ENCODE measurements at places on chromosomes 3 and 15. TPM values are rescaled to one million over a fixed set of nuclear protein-coding genes. Genes with fewer than 3 reads are reported as not detected.

The PPP1R14D gene
- total RNA-seq: not detected

GRCh38 chr15:39799552-39800011, 16.9 kb upstream of the FSIP1 start:
- no peak for DNase-seq

- no peak for DNase-seq
Observed at GRCh38 chr3:140117096-140117526, 182.1 kb downstream of the CLSTN2 start.

DNA sequence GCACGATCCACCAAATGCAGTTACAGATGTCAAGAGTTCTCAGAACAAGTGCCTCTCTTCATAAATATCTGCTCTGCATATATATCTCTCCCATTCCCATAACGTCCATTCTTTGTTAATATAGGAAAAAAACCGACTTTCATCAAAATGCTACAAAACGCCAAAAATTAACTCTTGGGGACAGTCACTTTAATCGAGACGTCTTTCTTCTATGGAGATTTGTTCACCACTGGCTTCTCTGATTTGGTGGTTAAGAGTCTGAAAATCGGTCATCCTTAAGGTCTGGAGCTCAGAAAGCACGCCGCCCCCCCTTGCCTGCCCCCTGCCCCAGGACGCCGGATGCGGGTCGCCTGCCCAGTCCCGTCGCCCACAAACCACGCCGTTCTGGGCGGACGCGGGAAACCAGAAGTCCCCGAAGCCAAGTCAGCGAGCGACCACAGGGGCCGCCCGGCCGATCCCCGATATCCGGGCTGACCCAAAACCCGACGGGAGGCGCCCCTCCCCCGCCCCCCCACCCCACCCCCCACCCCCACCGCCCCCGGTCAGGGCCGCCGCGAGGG, 252.7 kb downstream of the TJP1 start:
- DNase-seq: no peak

The FHIT gene
- total RNA-seq: 26.8 TPM

DNA sequence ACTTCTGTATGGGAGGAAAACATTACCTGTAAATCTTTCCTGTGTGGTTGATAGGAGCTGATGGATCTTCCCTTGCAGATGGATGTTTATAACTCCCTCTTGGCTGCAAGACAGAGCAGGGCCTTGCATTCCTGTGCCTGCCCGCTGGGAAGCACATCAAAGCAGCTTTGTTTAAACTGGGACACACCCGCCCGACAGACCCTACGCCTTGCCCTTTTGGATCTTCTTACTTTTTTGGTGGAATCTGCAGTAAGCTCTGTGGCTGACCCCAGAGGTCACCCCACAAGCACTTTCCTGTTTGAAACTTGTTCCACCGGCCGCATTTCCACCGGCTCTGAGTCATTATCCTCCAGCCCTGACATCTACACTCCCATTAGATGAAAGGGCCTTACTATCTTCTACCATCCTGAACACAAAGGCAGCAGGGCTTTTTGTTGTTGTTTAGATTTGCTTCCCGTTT, 244.1 kb upstream of the STT3B start:
- DNase-seq: peak; percentile 20

The CD80 gene
- total RNA-seq: 0.40 TPM

GRCh38 chr3:13704174-13704573, 155.2 kb downstream of the FBLN2 start:
- no peak for DNase-seq

- DNase-seq: no peak
Observed at GRCh38 chr3:161305095-161305991, 66.0 kb downstream of the SPTSSB start.

The SLC22A13 gene
- total RNA-seq: not detected

The CISH gene
- total RNA-seq: 50.3 TPM

DNA sequence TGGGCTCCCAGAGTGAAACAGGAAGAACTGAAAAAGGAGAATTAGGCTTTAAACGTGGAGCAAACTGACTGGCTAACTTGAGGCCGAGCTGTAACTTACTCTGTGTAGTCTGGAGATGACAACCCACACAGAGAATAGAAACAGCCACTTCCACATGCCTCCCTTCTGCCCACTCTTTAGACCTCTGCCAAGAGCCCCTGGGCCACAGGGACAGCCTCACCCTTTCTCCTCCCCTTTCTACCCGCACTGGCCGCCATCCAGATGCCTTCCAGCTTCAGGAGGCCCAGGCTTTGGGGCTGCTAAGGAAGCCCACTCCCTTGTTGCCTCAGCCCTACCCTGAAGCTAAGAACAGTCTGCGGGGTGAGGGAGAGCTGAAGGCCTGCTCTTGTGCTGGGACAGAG, 6.8 kb downstream of the ARHGAP31 start:
- DNase-seq: no peak

GRCh38 chr15:70035051-70035718, 62.5 kb downstream of the TLE3 start:
- no peak for DNase-seq

The SOX14 gene
- not detected for total RNA-seq

- DNase-seq: no peak
Observed at GRCh38 chr15:52464040-52464439, 64.6 kb downstream of the MYO5A start.

The CATSPER2 gene
- total RNA-seq: 0.16 TPM

DNA sequence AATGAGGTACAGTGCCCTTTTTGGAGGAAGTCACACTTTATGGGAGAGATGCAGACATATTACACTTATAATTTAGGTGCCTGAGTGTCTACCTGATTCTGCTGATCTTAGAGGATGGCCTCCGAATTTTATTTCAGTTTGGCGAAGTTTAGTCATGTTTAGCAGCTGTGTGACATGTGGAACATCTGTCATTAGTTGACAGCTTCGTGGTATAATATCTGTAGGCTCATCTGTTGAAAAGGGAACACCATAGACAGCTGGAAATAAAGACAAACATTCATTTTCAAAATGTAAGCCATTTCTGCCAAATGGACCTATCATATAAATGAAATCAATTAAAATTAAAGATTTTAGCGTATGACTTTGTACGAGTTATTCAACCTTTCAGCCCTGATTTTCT, 165.4 kb downstream of the CFAP20DC start:
- no peak for DNase-seq

The MAP1A gene
- 45.5 TPM for total RNA-seq

DNA sequence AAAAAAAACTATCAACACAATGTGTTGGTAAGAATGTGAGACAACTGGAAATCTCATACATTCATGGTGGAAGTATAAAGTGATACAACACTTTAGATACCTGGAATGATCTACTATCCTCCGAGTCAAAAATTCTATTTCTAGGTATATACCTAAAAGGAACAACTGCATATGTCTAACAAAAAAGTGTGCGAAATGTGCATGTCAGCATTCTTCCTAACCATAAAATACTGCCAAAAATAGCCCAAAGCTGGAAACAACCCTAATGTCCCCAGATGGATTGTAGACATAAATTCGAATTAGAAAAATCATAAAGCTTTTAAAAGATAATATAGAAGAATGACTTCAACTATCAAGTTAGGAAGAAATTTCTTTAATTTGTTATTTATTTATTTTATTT, 51.2 kb upstream of the FGF12 start:
- DNase-seq: no peak

GRCh38 chr15:68524753-68525584, 53.8 kb upstream of the CORO2B start:
- DNase-seq: no peak

DNA sequence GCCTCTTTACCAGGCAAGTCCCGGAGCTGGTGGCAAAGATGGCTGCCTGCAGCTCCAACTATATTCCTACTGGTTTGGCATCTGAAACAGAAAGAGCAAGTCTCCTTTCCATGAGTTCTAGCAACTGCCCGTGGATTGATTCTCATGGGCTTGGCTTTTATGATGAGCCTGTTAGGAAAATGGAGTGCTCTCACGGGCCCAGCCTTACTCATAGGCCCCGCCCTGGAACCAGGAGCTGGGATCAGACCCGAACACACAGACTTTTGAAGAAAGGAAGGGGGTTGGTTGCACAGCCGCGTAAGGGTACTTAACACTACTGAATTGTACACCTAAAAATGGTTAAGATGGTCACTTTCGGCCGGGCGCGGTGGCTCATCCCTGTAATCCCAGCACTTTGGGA, 2.9 kb downstream of the NRROS start:
- no peak for DNase-seq

The GPR149 gene
- not detected for total RNA-seq

GRCh38 chr15:71788646-71789579, 21.4 kb upstream of the NR2E3 start:
- no peak for DNase-seq

The MAP2K1 gene
- total RNA-seq: 37.8 TPM

- no peak for DNase-seq
Observed at GRCh38 chr15:73602992-73603391, 30.2 kb downstream of the NPTN start.

DNA sequence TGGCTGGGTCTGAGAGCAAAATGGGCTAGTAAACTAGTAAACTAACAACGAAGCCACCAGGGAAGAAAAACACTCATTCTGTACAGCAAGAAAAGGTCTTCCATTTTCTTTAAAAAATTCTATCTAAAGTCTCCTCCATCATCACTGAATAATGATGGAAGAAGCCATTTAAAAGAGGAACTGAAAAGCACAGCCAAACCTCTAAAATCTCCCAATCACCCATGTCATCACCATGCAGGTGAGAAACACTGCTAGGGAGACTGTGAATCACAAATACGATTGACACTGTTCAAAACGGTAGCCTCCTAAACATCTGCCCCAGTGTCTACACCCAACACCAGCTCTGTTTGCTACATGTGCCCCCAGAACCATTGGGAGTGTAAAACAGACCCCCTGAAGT, 140.4 kb downstream of the RORA start:
- no peak for DNase-seq

GRCh38 chr3:97996988-97997387, 24.8 kb upstream of the RIOX2 start:
- DNase-seq: no peak

GRCh38 chr15:91927585-91927984, 74.1 kb downstream of the SLCO3A1 start:
- no peak for DNase-seq

DNA sequence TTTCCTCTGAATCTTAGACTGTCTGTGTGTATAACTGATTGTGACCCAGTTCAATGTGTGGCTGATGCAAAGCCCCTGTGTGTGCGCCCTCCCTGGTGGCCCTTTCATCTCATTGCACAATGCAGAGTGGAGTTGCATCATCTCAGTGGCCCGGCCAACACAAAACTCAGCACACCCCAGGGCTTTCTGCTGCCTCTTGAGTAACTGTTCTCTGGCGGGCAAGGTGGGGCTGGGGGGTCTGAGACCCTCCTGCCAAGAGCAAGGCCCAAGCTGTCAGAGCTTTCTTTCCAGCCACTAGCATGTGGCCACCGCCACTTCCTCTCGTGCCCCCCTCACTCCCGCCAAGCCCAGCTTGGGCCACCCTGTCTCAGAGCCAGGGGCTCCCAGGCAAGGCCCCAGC, 80.7 kb upstream of the ALDH1L1 start:
- DNase-seq: no peak

- no peak for DNase-seq
Observed at GRCh38 chr3:55453886-55454496, 33.1 kb downstream of the WNT5A start.

DNA sequence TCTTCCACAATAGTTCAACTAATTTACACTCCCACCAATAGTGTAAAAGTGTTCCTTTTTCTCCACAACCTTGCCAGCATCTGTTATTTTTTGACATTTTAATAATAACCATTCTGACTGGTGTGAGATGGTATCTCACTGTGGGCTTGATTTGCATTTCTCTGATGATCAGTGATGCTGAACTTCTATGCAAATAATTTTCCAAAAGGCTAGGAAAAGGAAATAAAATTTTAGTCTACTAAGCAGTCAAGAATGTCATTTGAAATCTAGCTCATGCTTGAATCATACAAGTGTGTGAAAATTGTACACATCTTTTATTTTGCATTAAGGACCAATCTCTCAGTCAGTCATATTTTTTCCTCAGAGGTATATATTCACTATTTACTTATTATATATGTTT, 101.7 kb upstream of the UBP1 start:
- no peak for DNase-seq

All from heart left ventricle (tissue), 16 donors.